ENCODE measurements at places on chromosomes 11 and 22.

DNA sequence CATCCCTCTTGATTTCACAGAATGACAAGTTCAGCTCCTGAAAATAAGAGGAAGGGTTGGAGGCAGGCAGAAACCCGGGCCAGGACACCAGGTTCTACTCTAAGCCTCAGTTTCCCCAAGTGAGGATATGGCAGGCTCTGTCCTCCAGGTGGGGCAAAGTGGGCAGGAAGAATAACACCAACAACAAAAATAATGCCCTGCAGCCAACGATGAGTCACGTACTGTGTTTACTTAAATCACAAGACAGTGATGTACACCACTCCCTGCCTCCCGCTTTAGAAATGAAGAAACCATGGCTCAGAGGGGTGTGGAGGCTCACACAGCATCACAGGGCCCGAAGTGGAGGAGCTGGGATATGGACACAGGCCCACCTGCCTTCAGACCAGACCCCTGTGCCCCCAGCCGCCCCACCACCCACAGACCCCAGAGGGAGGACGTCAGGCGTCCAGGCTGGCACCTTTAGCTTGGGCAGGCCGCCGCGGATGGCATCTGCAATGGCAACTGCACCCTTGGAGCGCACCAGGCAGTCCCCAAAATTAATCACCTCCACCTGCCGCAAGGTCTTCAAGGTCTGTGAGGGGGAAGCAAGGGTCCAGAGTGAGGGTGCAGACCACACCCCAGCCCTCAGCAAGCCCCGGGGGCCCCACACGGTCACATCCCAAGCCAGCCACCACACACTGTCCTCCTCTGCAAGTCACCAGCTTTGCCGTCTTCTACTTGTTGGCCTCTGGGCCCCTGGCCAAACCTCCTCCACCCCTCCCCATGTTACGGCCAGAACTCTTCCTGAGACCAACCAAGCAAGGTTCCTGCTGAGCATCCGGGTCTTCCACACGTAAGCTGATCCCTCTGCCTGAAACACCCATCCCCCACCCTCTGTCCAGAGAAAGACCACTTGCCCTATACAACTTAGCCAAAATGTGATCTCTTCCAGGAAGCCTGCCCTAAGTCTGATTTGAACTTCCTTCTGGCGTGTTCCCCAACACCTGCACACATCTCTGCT is 15.8 kb upstream of the CHADL start:
- DNase-seq: no peak

GRCh38 chr11:120074076-120074475 is 63.8 kb downstream of the TRIM29 start:
- DNase-seq: no peak

- DNase-seq: no peak
Observed at GRCh38 chr22:30824711-30825110, 130.0 kb downstream of the OSBP2 start.

DNA sequence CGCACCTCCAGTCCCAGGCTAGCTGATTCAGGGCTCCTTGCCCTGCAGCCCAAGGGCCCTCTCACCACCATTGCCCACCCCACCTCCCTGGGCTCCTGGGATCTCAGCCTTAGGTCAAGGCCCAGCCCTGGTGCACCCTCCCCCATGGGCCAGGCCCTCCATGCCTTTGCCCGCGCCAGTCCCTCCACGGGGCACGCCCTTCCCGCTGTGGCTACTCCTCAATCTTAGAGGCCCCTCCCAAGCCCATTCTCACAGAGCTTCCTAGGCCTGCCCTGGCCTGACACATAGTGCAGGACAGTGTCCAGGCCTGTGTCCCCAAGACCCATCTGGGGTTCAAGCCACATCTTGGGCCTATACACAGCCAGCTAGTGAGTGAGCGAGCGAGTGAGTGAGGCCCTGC is 6.9 kb downstream of the GP1BB start:
- no peak for DNase-seq

DNA sequence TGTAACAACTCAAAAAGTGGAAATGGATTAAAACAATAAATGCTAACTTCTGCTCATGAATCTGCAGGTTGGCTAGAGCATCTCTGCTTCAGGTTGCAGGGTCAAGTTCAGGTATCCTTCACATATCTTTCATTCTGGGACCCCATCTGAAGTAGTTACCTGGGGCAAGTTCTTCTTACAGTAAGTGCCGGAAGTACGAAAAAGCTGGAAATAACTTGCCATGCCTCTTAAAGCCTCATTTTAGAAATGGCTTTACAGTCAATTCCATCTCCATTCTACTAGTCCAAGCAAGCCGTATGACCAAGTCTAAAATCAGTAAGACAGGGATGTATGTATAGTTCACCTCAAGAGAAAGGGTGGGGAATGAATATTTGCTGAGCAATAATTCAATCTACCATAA is 93.7 kb downstream of the FCHSD2 start:
- DNase-seq: no peak

DNA sequence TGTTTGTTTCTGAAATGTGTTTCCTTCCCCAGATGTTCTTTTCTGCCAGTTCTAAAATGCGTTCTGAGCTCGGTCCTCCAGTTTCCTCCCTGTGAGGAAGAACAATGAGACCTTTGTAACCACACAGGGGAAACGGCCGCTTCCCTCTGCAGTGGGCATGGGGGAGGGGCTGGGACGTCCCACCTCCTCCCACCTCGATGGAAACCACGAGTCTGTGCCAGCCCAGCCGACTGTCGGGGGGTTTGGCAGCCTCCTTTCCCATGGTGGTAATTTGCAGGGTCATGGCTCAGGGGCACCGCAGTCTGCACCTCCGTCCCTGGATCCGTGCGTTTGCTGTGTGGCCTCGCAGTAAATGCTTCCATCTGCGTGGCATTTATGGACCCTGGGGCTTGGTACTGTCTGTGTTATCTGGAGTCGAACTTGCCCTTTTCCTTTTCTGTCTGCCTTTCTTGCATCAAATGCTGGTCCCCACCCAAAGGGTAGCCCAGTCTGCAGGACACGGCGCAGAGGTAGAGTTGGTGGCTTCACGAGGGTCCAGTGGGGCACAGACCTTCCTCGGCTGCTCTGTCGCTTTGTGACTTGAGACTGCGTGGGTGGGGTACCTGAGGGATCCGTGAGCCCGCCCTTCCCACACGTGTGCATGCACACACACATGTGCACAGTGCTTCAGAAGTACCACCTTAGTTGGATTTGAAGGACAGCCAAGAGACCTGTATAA is 16.1 kb downstream of the LRP5 start:
- DNase-seq: peak; percentile 58

DNA sequence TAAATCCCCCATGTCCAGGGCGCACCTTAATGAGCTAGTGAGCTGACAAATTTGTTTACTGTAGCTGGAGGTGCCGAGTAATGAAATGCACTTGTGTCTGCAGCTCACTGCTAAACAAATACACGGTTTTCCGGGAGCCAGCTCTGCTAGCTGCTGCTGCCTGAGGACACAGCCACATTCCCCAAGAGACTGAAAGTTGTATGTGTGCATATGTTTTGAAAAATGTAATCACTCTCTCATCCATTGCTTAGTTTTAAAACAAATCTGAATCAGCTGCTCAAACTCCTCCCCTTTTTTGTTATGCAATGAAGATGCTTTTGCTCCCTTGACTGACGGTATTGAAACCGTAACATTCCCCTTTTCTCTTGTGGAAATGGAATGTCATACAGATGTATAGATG is 62.4 kb upstream of the NNMT start:
- no peak for DNase-seq

DNA sequence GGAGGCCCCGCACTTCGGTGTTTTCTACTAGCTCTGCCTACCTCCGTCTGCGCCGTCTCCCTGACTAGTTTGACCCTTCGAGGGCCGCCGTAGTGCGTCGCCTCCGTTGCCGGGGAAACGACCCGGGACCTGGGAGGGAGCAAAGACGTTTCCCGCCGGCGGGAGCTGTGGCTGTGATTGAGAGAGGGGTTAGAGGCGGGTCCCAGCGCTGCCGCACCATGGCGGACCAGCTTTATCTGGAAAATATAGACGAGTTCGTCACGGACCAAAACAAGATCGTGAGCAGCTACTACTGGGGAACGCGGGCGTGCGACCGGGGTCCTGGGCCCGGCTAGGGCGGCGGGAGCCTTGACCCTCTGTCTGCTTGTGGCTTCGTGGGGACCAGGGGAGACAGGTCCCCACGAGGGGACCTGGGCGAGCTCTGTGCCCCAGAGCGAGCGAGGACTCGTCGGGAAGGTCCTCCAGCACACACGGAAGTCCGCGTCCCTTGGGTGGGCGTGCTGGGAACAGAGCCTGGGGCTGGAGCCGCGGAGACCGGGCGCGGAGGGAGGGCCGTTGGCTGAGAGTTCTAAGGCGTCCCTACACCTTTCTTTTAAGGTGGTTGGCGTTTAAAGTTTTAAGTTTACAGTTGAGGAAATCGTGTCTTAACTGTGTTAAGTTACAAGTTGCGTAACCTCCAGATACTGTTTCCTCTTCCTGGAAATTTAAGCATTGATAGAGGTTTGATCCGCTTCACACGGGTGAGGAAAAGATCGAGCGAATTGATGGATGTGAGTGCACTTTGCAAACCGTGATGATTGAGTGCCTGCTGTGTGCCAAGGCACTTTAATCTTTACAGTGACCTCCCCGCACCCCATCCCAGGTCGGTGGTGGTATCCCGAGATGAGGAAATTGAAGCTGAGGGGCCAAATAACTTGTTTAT is at the start of gene POLD3:
POLD3 (plus strand) TSS at position 142 of the 922 bp plus-strand sequence; CDS start at position 219, 77 bp downstream.
- peak; percentile 85 for DNase-seq

- peak; percentile 26 for DNase-seq
Observed at GRCh38 chr22:23071230-23072076, 1.1 kb downstream of the GNAZ start.

- DNase-seq: peak; percentile 79
Observed at GRCh38 chr22:39170825-39171622, 18.5 kb upstream of the CBX7 start.

DNA sequence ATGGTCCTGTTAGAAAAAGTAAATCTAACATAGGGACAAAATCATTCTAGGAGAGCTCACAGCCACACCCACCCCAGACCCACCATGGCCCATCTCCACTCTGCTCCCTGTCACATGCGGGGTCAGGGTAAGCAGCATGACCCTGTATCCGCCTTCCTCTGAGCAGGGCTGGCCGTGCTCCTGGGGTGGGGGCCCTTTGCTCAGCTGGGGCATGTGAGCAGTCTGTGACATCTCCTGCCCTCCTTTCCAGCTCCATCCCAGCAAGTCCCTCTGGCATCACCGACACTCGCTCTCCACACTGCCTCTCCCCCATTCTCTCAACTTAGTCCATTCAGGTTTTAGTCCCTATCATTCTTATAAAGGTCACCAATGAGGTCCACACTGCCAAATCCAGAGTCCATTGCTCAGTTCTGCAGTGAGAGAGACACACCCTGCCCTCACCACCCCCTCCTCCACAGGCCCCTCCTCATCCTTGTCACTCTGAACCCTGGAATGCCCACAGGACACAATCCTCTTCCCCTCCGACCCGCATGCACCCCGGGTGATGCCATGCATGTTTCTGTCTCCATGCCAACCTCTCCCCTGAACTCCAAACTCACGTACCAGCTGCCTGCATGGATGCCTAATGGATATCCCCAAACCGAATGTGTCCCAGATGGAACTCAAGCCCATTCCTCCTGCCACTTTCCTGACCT is 65.1 kb upstream of the PITPNB start:
- DNase-seq: no peak

DNA sequence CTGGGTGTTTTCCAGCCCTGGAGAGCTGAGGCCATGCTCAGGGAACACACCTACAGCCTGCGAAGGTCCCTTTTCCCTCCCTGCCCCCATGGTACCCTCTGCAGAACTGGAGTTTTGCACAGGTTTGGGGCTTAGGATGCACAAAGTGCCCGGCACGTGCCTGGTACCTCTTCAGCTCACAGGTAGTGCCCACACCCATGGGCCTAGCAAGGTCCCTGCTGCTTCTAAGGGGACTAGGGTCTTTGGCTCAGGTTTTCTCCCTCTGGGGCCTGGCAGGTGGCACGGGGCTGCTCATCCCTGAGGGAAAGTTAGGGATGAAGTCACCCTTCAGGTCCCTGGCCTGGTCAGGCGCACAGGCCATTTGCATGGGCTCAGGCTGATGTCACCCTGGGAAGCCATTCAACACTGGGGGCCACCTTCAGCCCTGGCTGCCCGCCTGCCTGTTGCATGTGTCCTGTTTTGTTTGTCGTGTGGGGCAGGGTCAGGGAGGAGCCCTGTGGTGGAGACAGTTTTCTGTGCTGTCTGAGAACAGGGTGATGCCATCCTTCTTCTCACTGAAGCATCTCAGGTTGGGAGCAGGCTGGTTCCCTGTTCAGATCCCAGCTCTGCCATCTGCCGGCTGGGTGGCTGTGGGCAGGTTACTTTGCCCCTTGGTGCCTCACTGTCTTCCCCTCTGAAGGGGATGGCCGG is 68.3 kb upstream of the CRYBB3 start:
- DNase-seq: no peak

DNA sequence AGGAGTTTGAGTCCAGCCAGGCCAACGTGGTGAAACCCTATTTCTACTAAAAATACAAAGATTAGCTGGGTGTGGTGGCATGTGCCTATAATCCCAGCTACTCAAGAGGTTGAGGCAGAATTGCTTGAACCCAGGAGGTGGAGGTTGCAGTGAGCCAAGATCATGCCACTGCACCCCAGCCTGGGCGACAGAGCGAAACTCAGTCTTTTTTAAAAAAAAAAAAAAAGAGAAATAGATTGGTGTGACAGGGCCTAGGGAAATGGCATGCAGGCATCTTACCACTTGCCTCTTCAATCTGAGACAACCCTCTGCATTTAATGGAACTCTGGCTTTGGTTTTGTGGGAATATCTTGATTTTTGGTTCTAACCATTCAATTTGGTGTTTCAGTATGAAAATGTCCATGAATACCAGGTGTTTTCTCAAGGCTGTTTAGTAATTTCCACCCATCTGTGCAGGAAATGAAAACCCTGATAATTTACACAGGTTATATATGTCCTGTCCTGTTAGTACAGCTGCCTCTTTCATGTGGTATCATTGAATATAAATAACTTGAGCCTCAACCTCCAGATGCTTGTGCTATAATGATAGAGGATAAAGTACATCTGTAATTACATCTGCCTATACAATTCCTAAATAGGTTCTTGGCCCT is 8.4 kb downstream of the XBP1 start:
- no peak for DNase-seq

- no peak for DNase-seq
Observed at GRCh38 chr11:73313652-73314051, 5.6 kb downstream of the ARHGEF17 start.

DNA sequence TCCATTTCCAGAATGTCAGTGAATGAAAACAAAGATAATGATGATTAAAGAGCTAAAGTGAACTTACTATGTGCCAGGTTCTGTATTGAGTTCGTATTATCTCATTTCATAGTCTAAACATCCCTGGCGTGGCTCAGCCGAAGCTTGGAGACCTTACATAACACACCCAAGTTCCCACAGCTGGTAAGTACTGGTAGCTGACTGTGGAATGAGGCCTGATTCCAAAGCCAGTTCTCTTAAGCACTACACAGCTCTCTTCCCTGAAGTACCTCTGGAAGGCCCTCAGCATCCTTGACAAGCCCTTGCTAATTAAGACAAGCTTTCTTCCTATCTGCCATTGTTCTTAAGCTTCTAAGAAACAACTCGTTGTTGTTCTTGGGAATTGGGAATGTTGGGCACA is 28.6 kb upstream of the NCAM1 start:
- no peak for DNase-seq

DNA sequence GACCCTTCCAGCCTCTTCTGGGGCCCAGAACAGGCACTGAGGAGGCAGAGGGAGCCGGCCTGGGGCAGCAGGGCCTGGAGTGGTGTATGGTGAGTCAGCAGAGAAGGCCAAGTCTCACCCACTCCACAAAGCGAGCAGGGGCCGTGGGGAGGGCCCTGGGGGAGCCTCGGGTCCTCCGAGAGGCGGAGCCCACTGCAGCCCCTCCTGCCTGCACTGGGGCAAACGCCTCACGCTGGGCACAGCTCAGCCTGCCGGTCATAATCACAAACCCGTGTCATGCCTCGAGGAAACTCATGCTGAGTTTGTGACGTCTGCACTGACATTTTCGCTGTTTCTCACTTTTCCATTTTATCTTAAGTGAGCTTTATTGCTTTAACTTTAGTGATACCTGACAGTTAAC is 38.4 kb downstream of the TOLLIP start:
- DNase-seq: no peak
